ENCODE measurements at places on chromosomes 5 and 9. TPM values are rescaled to one million over a fixed set of nuclear protein-coding genes. Genes with fewer than 3 reads are reported as not detected.

SLC34A3 gene
- not detected for total RNA-seq

PCDHB11 gene
- total RNA-seq: not detected

DNA sequence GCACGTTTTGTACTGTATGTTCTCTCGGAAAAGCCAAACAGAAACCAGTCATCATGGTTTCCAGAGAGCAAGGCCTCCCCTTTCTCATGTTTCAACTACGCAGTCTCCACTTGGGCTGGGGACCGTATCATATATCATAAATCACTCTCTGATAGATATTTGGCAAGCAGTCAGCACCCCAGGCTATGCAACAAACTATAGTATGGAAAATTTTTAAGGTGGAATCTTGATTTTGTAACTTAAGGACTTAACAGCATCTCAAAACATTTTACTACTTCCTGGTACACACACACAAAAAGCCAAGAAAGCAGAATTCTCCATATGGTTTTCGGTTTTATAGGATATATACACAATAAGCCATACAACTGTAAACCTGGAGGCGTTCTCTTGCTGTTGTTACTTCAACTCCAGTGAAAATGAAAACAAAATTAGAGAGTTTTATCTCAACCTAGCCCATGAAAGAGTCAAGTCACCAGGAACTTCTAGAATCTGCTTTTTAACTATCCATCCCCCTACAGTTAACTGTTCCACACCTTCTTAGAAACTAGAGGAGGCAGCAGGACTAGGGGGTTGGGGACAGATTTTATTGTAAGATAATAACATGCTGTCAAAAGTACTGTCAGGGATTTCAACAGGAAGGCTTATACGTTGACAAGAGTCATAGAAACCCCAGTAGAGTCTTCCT, 283.4 kb downstream of the NFIB start:
- no peak for DNase-seq

- DNase-seq: no peak
These were observed 106.7 kb upstream of the SLC28A3 start for GRCh38 chr9:84447305-84447704.

DNA sequence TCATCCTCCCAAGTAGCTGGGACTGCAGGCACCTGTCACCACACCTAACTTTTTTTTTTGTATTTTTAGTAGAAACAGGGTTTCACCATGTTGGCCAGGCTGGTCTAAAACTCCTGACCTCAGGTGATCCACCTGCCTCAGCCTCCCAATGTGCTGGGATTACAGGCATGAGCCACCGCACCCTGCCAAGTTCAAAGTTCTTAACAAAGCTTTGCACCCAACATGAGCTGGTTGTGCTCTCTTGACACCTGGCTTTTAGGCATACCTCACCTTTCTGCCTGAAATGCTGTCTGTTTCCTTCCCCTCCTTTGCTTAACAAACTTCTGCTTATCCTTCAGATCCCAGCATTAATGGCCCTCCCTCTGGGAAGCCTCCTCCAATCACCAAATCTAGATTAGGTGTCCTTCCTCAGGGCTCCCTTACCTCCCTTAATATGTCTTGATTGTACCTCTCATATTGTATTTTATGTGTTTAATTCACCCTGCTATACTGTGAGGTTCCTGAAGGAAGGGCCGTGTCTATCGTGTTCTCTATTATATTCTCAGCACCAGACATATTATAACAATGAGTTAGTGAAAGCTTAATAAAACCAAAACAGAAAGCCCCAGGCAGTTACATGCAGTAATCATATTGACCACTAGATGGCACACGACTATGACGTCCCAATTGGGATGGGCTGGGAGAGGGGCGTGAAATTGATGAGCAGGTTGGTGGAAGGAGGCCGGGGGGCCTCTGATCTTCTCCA, 62.9 kb upstream of the PPARGC1B start:
- no peak for DNase-seq

All from activated B cell treated with CpG ODN at 0.5 μM for 24 hours (primary cell).